Heart left ventricle (tissue), 16 donors: ENCODE measurements at places on chromosomes 7 and 10. TPM values are rescaled to one million over a fixed set of nuclear protein-coding genes. Genes with fewer than 3 reads are reported as not detected.

- DNase-seq = no peak
Measured at GRCh38 chr10:119404719-119405519, 137.6 kb downstream of the RGS10 start.

GRCh38 chr7:129522088-129522970 lies 20.0 kb downstream of the SMKR1 start:
- no peak for DNase-seq

DNA sequence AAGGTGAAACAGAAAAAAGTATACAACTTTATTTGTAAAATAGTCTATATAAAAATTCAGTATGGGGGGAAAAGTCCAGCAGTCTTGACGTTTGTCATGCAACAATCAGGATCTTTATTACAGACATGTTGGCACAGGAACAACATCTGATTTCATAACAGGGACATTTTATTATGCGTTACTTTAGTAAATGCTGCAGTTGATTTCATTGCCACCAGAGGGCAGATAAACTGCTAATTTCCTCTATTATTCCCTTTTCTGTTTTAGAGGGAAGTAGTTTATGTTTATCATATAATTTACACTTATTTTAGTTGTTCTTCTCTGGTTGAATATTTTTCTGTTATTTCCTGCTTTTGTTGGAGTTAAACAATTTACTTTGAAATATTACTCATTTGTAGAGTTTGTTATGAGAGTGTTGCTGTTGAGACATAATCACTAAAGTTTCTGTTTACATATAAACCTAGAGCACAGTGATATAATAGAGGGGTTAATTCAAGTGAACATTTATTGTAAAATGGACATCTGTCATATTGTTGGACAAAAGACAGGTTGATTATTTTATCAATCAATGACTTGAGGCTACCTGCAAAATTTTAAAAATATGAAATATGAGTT lies 3.3 kb downstream of the PLXDC2 start:
- no peak for DNase-seq

- no peak for DNase-seq
Measured at GRCh38 chr7:16298221-16298620, 123.1 kb downstream of the CRPPA start.

- DNase-seq = no peak
Measured at GRCh38 chr10:126376956-126377355, 11.3 kb downstream of the ADAM12 start.

DNA sequence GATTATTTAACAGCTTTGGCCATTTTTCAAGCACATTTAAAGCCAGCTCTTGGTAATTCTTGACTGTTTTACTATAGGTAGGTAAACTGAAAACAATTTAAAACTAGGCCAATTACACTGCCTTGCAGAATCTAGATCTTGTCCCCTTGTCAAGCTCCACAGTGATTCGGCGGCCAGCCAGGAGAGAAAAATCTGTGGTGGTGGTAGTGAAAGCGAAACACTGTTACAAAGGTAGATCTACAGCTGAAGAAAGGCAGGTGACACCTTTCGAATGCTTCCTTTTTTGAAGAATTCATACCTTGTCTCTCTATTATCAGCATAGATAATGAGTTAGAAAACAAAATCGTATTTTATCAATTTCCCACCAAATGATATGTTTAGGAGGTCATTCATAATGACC lies 218.3 kb downstream of the POU6F2 start:
- DNase-seq = no peak

DNA sequence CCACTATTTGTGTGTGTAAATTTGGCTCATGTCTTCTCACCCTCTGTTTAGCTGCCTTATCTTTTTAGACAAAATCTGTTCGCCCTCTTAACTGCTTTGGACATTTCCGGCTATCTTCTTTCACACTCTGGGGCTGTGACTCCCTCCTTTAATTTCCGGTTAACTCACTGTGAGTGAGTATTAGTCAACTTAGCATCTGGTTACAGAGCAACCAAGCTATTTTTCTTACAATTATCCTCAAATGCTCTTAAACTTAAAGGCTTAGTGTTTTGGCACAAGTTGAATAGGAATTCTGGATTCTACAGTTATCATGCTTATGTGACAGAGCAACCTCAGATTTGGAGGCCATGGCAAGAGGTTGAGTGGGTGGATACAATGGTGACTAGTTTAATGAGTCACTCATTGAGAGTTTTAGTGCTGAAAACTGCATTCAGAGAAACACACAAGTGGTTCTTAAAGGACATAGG lies 177.6 kb upstream of the SEMA3A start:
- no peak for DNase-seq

DNA sequence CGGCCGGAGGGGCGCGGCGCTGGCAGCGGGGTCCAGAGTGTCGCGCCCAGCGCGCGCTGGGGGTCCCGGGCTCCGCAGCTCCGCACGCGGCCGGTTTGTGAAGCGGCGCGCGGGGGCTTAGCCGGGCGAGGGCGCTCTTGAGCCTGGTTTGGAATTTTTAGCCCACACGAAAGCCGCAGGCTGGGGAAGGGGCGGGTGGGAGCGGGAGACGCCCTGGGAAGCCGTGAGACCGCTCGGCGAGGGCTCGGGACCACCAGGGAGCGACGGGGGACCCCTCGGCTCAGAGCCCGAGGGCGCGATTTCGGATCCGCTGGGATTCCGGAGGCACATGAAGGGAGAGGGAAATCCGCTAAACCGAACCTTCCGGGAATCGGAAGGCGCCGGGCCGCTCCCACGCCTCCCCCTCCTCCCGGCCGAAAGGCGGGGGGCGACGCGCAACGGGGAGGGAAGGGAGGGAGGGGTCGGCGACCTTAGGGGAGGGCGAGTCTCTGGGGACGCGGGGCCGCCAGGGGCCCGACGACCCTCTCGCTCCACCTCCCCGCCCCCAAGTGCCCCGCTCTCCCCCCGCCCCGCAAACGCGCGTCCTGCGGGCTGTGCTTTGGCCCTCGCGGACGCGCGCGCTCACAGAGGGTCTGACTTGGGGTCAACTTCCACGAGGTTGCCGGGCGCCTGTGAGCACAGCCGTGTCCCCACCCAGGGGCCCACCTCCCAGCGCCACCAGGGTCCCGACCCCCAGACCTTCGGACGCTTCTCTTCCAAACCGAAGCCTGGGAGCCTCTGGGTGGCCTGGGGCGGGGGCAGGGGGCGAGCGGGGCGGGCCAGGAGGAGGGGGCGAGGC lies 5.1 kb upstream of the ELFN1 start:
- peak; percentile 55 for DNase-seq

GRCh38 chr7:44286618-44287487 lies 38.5 kb downstream of the CAMK2B start:
- peak; percentile 26 for DNase-seq

GRCh38 chr10:103181244-103181643 lies 11.8 kb downstream of the NT5C2 start:
- peak; percentile 29 for DNase-seq

GRCh38 chr7:103132995-103133688 lies 15.8 kb downstream of the NAPEPLD start:
- DNase-seq = no peak

GRCh38 chr10:122062831-122063674 lies 74.1 kb downstream of the TACC2 start:
- DNase-seq = peak; percentile 85

DNA sequence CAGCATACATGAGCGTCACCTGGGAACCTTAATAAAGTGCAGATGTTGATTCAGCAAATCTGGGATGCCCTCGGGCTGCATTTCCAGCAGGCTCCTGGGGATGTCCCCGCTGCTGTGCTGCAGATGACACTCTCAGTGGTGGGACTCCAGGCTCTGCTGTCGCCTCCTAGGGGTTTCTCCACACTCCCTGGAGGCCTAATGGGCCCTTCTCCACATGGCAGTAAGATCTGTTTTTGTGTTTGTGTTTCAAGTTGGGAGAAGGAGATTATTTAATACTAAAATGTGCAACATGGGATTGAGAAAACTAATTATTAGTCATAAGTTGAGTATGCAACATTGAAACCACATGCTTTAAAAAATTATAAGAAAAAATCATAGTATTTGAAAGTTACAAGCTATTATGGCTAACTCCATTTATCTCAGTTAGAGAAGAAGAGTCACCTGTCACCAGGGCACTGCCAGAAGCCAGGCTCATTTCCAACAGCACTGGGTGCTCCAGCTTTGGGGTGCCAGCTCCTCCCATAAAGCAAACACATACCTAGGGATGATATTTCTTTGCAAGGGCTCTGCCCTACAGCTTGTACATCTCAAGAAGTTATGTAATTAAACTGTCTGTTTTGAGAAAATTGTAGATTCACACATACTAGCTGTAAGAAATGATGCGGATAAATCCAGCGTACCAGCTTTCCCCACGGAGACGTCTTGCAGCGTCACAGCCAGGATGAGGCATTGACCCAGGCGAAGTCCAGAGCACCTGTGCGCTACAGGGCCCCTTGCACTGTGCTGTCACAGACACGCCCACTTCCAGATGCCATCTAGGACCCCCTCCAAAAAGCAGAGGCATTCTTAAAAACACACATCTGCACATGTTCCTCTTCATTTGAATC lies 106.4 kb downstream of the EGFR start:
- DNase-seq = no peak

DNA sequence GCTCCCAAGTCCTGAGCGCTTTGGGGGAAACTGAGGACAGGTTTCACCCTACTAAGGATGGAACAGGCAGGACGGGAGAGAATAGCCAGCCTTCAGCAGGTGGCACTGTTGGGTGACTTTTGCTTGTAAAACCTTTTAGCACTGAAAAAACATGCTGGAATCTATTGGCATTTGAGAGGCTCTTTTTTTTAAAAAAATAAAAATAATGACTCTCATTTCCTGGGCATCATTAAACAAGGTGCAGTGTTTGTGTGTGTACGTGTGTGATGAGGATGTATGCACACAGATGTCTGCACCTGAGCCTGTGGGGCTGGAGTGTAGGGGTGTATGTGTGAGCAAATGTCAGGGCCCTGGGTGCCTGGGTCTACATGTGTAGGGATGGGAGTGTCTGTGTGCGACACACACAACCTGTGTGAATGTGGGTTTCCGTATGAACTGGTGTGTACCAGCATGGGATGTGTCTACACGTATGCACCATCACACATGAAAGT lies 177.9 kb downstream of the RPS24 start:
- DNase-seq = no peak

GRCh38 chr10:93515071-93516005 lies 18.9 kb downstream of the CEP55 start:
- DNase-seq = no peak

PTPRN2 gene
- total RNA-seq = 0.69 TPM

PNLIPRP2 gene
- not detected for total RNA-seq

NDUFB2 gene
- 641 TPM for total RNA-seq

PHYH gene
- 157 TPM for total RNA-seq
